Muscle of back (tissue), 13 donors: ENCODE measurements at places on chromosomes 11 and 22.

- DNase-seq: no peak
Observed at GRCh38 chr11:119865661-119866156, 136.7 kb upstream of the NECTIN1 start.

DNA sequence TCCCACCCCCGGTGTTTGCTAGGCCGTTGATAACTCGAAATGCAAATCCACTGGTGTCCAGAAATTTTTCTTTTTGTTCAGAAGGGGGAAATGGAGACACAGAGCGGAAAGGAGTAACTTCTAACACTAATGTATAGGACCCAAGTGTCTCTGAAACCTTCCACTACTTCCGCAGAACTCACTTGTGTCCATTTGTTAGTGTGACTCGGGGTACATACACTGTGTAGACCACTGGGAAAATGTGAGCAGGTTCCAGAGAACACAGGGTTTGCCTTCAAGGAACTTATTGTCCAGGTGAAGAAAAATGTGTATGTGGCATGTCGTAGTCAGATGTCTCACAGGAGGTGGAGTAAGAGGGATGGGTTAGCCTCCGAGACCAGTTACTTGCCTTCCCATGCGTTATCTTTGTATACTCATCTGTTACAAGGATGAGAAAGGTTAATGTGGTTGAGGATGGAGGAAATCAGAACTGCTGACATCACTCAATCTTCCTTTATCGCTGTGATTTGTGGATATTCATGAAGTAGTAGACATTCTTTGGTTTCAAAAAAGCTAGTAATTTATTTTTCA is 857 bp downstream of the ARCN1 start:
- peak; percentile 48 for DNase-seq

DNA sequence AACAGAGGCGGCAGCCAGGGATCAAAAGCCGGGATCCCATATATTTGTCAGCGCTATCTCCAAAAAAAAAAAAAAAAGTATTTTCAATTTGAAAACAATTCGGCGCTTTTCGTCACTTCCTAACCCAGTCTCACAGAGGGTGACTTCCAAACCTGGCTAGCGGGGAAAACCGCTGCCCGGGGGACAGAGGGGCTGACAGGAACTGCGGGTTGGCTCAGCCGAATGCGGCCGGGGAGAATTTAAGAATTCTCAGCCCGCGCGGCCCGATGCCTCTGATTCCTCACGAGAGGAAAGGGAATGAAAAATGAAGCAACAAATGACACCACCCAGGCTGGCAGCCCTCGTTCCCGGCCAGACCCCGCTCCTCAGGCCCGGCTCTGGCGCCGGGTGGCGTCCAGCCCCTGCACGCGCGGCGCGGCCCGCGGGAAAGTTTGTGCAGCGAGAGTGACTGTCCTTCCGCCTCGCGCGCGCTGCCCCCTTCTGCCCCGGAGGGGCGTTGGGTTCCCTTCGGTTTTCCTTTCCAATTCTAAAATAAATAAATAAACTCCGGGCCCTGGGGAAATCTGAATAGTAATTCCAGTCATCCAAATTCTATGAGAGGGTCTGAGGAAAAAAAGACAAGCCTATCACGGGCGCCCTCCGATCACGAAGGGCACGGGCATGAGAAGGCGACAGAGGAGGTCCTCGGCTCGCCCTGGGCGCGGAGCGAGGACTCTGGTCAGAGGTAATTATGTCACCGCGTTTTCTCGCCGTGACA is 4.8 kb upstream of the PAX6 start:
- no peak for DNase-seq

DNA sequence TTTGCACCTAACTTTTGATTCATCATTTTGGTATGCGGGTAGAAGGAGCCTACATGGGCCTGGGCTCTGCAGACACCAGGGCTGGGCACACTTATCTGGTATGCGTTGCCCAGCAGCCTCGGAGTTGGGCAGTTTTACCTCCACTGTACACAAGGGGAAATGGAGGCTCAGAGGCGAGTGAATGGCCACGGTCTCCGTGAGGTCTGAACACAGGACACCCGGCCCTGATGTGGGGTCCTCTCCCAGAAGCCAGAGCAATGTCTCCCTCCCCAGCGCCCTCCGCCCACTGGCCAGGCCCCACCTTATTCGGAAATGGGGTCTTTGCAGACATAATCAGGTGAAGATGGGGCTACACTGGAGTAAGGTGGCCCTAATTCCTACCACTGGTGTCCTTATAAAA is 43.7 kb downstream of the OSBPL5 start:
- no peak for DNase-seq

DNA sequence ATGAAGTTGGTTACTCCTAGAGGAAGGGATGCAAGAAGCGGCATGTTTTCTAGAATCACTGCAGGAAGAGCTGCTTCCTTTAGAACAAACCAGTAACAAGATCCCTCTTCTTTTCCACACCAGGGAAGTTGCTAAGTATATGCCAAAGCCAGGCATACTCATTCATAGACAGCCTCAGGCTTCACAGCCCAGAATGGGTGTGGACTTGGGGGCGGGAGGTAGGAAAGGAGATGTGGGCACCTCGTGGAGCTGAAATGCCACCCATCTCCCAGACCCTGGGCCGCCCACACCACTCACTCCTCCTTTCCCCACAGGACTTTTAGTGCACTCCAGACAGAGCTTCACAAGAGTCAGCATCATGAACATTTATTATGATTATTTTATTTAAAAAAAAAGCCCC is 16.0 kb upstream of the TMEM121B start:
- no peak for DNase-seq

- no peak for DNase-seq
Observed at GRCh38 chr22:17418890-17419324, 49.6 kb downstream of the CECR2 start.

DNA sequence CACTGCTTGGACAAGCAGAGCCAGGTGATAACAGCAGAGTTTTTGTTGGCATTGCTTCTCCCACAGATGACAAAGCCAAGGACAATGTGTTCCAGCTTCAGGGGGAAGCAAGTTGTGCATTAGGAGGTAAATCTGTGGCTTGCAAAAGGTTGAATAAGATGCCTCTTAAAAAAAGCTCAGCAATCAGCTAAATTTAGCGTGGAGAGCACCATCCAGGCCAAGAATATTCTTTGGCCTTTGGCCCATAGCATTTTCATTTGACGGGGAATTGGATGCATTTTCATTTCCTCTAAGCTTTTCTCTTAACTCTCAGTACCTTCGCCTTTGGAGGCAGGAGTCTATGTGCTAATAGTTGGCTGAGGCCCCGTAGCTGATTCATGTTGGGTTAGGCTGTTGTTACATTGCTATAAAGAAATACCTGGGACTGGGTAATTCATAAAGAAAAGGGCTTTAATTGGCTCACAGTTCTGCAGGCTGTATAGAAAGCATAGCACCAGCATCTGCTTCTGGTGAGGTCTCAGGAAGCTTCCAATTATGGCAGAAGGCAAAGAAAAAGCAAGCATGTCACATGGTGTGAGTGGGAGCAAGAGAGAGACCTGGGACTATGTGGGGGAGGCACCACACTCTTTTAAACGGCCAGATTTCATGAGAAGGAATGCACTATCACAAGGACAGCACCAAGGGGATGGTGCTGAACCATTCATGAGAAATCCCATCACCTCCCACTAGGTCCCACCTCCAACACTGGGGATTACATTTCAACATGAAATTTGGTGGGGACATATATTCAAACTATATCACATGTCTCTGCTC is 350.1 kb upstream of the C11orf87 start:
- peak; percentile 69 for DNase-seq

- DNase-seq: no peak
Observed at GRCh38 chr11:12433571-12434324, 56.4 kb downstream of the PARVA start.

DNA sequence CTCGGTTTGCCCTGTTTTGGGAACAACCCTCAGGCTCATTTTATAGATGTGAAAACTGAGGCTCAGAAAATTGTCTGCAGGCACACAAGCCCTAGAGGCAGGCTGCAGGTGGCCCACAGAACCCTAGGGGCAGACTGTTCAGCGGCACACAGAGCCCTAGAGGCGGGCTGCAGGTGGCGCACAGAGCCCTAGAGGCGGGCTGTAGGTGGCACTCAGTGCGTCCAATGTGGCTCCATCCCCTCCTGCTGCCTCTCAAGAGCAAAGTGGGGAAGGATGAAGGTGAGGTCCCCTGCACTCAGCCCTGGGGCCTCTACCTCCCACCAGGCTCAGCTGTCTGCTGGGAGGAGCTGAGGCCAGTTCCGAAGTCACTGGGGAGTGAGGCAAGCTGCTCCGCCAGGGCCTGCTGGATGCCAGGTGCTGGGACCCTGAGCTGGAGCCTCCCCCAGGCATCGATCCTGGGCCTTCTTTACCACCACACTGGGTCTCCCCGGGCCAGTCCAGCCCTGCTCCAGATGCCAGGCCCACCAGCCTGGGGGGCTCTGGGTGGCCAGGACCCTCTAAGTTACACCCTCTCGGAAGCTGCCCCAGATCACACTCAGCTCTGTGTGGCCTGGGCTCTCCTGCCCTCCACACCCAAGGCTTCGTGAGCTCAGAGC is 2.3 kb downstream of the ACY3 start:
- DNase-seq: no peak

GRCh38 chr22:17109113-17109865 is 11.9 kb downstream of the TMEM121B start:
- no peak for DNase-seq
